ENCODE measurements at places on chromosomes 11 and 22.

GRCh38 chr22:21590809-21591641 lies 23.5 kb downstream of the UBE2L3 start:
- no peak for DNase-seq

DNA sequence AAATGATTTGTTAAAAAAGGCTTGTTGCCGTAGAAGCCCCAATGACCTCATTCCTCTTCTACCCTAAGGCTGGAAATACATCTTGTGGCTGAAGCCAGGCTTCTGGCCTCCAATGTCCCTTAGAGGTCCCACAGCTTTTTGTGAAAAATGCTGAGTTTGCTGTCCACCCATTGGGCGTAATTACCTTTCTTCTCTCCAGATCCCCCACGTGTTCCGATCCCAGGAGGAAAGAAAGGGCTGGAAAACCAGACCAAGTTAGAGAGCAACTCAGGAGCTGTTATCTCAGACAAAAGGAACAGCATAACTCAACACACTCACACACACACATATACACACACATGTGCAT lies 154.2 kb downstream of the MIAT start:
- DNase-seq, result no peak

DNA sequence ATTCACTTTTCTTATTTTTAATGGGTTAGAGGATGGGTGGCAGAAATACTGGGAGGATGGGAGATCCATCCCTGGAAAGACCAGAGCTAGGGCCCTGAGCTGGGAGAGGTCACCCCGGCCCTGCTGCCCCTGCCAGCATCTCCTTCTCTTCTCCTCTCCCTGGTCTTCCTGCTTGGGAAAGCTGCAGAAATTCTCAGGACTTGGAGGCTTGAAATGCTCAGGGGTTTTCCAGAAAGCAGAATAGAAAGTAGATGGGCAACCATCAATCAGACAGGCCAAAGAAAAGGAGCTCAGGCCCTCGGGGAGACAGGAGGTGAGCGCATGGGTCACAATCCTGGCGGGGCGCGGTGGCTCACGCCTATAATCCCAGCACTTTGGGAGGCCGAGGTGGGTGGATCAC lies 1.5 kb downstream of the APOBEC3H start:
- DNase-seq, result no peak

DNA sequence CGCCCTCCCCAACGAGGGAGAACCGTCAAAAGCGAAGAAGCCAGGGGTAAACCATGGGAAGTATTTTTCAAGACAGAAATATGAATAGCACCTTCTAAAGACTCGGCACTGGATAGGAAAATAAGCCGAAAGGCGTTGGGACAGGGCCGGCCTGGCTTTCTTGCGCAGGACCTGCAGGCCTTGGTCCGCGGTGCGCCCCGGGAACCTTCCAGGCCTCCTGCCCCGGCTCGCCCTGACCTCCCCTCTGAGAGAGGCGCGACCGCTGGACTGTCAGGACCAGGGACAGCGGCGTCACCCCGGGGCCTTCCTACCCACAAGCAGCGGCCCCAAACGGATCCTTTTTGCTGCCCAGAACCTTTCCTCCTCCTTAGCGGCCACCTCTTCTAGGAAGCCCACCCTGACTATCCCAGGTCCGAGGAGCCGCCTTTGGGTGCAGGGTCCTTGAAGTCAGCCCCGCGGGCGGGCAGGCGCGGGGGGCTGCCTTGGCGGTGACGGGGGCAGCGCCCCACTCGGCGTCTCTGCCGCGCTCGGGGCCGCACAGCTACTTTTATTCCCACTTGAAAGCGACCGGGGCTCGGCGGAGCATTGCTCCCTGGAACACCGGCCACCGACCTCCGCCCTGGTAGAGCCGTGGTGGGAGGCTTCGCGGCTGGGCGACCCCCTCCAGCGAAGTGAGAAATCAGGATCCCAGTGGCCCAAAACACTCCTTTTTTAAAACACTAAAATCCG lies 650 bp upstream of the MAPK11 start:
- DNase-seq, result peak; percentile 58

GRCh38 chr11:35040221-35040942 lies 98.6 kb upstream of the CD44 start:
- DNase-seq, result peak; percentile 58

- no peak for DNase-seq
Observed at GRCh38 chr11:12460466-12460865, 83.1 kb downstream of the PARVA start.

DNA sequence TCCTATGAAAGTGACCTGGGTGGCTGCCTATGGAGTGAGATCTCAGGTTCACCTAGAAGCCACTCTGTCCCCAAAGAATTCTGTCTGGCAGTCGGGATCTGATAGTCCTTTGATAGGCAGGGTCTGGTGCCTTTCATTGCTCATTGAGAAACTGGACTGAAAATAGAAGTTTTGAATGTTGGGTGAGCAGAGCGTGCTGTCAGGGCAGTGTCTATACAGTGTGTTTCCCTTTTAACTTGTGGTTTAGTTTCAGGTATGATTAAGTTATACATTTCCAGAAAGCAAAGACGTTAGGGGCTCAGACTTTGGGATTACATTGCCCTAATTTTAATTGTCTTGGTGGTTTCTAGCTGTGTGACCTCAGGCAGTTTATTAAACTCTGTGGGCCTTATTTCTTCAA lies 111.3 kb upstream of the PAX6 start:
- DNase-seq, result no peak

- no peak for DNase-seq
Observed at GRCh38 chr22:19358703-19359553, 67.4 kb upstream of the CLTCL1 start.

GRCh38 chr11:31620434-31620833 lies 110.9 kb downstream of the ELP4 start:
- no peak for DNase-seq

DNA sequence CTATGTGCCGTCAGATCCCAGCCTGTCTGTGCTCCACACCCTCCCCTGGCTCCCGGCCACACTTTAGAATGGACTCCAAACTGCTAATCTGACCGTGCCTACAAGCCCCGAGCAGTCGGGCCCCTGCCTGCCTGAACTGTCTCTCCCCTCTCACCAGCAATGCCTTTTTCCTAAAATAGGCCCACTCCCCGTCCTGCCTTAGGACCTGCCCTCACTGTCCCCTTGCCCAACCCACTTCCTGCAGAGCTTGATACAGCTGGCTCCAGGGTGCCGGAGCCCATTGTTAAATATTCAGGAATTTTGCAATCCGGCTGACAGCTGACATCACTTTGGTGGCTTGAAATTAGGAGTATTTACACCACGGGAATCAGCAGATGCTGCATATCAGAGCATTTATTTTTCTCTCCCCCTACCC lies 21.4 kb downstream of the MN1 start:
- no peak for DNase-seq

DNA sequence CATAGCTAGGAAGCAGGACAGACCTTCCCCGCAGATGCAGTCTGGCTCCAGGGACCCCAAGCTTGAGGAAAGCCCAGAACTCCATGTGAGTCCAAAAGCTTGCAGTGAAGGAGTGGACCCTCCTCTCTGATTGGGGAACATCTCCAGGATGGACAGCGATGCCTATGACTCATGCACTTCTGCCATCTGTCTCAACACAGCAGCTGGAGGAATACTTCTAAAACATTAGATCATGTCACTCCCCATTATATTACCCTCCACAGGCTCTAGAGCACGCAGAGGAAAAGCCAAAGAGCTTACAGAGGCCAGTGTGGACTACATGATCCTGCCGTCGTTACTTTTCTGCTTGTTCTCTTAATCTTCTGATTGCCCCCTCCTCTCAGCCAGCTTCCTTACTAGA lies 605.7 kb downstream of the INSC start:
- DNase-seq, result no peak

- DNase-seq, result no peak
Observed at GRCh38 chr22:45630436-45630835, 41.2 kb upstream of the ATXN10 start.

- no peak for DNase-seq
Observed at GRCh38 chr11:88464528-88464927, 127.0 kb upstream of the CTSC start.

Data from T-helper 1 cell (primary cell).